NCI-H69 (cell line): ENCODE measurements at places on chromosomes 2 and 18.

- DNase-seq = no peak
Measured at GRCh38 chr2:81225756-81226155, 921.2 kb upstream of the LRRTM1 start.

DNA sequence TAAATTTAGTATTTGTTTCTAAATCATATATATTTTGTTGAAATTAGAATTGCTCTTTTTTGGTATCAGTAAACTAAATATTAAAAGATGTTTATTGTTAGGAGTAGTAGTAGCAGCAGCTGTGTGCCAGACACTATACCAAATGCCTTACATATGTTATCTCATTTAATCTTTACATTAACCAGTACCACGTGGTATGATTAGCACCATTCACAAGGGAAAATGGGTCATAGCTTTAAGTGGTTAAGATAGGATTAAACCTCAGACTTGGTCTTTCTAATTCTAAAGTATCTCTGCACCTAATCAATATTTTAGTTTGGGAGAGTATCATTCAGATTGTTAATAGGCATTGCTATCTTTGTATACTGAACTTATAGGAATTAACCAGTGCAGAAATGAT lies 29.0 kb downstream of the PSMD14 start:
- DNase-seq = no peak

GRCh38 chr18:52903857-52904256 lies 563.9 kb downstream of the DCC start:
- DNase-seq = peak; percentile 87

DNA sequence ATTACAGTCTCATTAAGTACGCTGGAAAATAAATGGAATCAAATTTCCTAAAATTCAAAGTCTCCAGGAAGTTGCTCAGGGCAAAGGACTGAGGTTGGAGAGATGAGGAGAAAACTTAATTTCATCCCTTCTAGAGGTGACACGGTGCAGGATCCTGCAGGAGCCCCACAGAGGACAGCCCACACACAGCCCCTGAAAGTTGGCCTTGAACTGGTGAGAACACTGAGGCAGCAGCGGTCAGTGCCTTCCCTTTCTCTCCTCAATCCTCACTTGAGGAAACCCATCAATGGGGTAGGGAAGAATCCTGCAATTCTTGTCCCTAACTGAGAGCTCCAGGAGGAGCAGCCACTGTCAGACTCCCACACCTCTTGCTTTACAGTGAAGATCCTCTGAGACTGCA lies 37.5 kb downstream of the LOXHD1 start:
- DNase-seq = no peak

DNA sequence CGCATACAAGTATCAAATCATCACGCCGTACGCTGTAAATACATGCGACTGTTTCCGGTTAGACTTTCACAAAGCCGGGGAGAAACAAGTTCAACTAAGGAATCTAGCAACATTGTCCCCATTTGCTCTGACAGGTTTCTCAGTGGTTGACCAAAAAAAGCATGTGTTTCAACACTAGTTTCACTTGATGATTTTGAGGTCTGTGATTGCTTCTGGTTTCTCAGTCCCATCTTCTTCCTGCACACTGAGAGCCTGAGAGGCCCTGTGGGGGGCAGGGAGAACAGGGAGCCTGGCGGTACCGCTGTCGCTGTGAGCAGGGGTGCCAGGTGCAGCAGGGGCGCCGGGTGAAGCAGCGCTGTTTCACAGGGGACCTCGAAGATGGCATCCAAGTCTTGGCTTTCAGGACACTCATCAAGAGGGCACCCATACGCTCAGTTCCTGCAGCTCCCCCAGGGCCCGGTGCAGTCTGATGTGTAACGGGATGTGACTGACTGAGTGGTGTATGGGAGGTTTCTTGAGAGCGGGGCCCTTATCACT lies 270.9 kb downstream of the TWIST2 start:
- no peak for DNase-seq

DNA sequence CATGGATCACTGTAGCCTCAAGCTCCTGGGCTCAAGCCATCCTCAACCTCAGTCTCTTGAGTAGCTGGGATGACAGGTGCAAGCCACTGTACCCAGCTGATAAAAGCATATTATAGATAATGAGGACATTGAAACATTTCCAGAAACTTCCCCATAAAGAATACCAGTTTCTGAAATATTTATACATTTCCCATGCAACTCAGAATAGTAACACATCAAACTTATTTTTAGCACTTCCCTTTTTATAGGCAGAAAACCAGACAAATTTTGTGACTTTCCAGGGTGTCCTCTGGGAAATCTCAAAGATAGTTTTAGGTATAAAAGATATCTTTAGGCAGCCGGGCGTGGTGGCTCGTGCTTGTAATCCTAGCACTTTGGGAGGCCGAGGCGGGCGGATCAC lies 25.1 kb upstream of the DPYSL5 start:
- no peak for DNase-seq
